ENCODE measurements at places on chromosomes 2 and 18.

- DNase-seq = no peak
Observed at GRCh38 chr18:31954349-31954748, 11.4 kb upstream of the TRAPPC8 start.

DNA sequence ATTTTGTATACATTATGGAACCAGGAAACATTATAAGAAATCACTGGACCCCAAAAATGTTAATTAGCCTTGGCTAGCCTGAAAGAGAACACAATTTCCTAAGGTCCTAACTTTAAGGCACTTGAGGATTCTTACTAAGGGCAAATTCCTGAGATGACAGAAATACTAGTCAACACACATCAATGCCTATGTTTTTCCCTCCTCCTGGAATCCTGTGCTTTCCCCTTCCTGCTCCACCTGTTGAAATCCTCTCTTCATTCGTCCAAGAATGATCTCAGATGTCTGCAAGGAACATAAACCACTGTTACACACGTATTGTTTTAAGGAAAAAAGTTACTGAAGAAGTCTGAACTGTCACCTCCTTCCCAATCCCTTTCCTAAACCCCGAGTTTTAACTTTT is 21.2 kb upstream of the DARS1 start:
- no peak for DNase-seq

DNA sequence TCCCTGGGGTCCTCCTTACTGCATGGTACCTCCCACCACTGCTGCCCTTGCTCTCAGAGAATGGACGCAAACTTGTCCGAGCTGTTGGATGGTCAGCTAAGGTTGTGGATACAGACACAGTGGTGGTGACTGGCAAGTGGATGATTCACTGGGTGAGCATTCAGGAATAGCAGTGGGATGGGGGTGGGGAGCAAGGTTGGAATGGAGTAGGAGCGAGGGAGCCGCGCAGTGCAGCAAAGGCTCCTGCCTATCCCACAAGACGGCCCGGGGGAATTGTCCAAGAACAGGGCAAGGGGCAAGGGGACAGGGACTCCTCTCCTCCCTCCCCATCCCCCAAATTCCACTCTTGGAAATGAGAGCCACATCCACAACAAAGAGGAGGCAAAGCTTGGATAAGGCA is 102.2 kb downstream of the PIEZO2 start:
- DNase-seq = no peak

DNA sequence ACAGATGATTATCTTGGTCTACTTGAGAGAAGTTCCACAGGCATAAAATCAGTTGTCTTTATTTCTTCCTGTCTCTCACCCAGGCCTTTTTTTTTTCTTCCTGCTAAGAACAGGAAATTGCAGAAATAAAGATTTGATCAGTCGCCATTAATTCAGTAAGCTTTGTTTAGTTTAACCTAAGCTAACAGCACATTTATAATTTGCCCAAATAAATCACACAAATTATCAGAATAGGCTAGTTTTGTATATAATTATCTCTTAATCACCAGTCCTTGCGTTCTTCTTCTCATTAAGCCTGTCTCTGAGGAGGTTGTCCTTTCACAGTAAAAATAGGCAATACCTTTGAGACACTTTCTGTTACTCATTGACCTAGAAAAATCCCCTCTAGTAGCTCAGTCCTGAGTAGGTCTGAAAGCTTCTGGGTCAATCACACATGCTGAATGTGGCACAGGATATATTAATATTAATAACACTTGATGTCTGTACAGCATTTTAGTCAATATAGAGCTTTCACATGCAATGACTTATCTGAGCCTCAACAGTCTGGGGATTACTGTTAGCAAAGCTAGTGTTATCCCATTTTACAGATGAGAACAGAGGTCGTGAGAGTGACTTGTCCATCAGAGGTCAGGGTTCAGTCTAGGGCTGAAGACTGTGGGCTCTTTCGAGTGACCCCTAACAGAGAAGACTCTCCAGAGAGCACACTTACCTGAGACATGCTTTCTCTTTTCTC is 11.2 kb upstream of the STK17B start:
- no peak for DNase-seq

DNA sequence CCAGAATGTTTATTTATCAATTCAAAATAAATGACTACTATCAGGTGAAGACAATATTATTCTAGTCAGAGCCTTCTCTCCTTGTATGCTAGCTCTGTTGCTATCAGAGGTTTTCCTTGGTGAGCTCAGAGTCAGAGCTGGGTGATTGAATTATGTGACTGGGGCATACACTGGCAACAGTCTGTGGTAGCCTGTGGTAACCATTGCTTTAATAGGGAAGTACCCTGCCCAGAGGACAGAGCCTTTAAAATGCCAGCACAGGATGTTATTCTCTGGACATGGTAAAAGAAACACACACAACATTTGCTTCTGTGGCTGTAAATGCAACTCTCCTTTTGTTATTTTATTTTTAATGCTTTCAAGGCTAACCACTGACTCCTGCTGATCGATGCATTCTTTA is 124.7 kb downstream of the PPP1R1C start:
- no peak for DNase-seq

GRCh38 chr2:178404368-178404767 is 46.6 kb downstream of the PRKRA start:
- no peak for DNase-seq

DNA sequence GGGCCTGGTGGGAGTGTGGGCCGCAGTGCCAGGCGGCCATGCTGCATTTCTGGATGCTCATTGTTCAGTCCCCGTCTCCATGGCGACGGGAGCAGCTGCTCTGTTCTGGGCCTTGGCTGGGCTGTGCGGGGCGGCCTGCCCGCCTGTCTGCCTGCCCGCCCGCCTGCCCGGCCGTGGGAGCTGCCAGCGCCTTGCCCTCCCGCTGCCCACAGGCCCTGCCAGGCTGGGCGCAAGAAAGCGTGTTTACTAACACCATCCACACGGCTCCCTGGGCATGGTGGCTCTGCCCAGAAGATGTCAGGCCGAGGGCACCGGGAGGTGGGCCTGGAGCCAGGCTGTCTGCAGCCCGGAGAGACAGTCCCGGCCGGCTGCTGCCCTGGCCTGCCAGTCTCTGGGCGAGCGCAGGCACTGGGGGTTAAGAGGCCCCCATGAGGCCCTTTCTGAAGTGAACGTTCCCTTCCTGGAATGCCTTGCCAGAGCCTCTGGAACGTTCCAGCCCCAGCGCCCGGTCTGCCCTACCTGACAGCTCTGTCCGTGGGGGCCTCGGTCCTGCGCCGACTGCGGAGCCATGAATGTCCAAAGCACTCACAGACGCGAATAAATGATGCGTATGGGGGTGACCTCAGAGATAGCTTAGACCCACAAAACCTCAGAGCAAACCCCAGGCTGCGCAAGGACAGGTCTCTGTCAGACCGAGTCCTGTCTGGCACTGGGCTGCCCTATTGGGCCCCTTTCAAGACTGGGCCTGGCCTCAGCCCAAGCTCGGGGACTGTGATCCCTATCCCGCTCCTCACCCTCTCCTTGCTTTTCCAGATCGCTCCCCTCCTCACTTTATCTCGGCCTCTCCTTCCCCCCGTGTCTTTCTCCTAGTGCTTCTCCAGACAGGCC is 44.3 kb downstream of the MYCN start:
- DNase-seq = peak; percentile 82

GRCh38 chr2:179952658-179953057 is 54.4 kb downstream of the CWC22 start:
- no peak for DNase-seq

Data from cerebellar nuclear complex (tissue), 1 donor.